ENCODE measurements at places on chromosomes 12 and 14.

GRCh38 chr12:51548241-51548640 is 42.8 kb upstream of the SCN8A start:
- DNase-seq: no peak

- DNase-seq: no peak
Observed at GRCh38 chr14:34060651-34060999, 109.8 kb upstream of the EGLN3 start.

GRCh38 chr14:39558525-39558924 is 126.3 kb upstream of the FBXO33 start:
- DNase-seq: no peak

DNA sequence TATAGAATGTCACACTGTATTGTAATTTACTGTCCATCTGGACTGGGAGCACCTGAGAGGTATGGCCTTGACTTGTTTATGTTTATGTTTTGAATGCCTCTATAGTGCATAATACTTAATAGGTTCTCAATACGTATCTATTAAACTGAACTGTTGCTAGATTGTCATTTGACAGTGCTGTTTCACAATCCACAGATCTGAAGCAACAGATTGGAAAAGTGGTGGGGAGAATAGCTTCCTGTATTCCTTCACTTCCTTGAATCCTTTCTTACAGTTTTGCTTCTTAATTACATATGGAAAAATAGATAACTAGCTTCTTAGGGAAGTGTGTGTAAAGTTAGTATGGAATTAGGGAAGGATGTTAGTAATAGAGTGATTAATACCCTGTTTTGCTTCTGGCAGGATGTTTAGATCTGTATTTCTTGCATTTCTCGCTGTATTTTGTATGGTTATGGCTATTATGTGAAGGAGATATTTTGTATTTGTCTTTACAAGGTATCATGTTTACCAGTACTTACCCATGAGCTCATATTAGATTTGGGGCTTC is 4.5 kb downstream of the CNOT2 start:
- no peak for DNase-seq

- DNase-seq: no peak
Observed at GRCh38 chr12:128715485-128715884, 108.3 kb downstream of the SLC15A4 start.

DNA sequence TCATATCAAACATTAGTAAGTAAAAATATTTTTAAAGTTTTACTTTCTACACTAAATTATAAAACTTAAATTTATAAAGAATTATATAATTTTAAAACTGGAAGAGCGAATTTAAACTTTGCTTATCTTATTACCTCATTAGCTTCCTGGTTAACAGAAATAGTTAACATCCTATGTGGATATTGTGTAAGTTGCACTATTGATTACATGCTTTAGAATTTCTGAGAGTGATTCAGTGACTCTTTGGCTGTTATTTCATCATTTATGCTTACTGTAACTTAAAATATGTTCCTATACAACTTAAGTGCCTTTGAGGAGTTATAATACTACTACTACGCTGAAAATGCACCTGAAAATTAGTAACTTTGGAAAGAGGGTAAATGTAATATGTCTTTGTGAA is 101.4 kb downstream of the FOXA1 start:
- DNase-seq: no peak

GRCh38 chr12:14999021-14999694 is 26.3 kb downstream of the PDE6H start:
- no peak for DNase-seq

- DNase-seq: no peak
Observed at GRCh38 chr12:32418221-32418620, 18.9 kb downstream of the FGD4 start.

Measured in retina (tissue), 1 donor.